ENCODE measurements at places on chromosomes 6 and 20.

DNA sequence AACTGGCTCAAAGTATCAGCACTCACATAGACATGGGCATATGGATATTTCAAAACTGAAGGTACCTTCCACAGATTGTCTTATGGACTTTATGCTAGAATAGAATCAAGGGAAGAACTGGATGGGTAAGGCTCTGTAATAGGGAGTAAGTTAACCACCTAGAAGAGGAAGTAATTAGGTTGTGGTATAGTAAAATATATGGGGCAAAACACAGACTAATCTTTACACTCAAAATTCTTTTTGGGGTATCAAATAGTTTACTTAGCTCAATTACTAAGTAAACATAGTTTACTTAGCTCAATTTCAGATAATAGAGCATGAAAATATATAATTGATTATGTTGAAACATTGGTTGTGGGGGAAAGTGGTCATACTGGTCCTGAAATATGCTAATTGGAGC, 94.2 kb upstream of the ATXN1 start:
- DNase-seq: peak; percentile 4

- no peak for DNase-seq
Measured at GRCh38 chr6:22666586-22666985, 97.2 kb downstream of the HDGFL1 start.

DNA sequence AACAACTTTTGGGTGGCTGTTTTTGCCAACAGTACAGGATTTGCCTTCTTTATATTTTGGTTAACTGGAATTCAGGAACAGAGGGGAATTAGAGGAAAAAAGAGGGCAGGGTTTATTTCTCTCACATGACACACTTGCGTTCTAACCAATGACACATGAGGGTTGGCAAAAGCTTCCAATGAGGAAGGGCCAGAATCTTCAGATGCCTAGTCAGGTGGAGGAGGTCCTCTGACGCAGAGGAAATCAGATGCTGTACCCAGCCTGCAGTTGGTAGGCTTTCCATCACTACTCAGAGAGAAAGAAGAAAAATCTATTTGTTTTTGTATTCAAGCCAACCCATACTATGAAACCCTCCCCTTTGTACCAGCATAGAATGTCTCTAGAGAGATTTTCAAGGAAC, 20.8 kb downstream of the TM9SF4 start:
- DNase-seq: no peak

DNA sequence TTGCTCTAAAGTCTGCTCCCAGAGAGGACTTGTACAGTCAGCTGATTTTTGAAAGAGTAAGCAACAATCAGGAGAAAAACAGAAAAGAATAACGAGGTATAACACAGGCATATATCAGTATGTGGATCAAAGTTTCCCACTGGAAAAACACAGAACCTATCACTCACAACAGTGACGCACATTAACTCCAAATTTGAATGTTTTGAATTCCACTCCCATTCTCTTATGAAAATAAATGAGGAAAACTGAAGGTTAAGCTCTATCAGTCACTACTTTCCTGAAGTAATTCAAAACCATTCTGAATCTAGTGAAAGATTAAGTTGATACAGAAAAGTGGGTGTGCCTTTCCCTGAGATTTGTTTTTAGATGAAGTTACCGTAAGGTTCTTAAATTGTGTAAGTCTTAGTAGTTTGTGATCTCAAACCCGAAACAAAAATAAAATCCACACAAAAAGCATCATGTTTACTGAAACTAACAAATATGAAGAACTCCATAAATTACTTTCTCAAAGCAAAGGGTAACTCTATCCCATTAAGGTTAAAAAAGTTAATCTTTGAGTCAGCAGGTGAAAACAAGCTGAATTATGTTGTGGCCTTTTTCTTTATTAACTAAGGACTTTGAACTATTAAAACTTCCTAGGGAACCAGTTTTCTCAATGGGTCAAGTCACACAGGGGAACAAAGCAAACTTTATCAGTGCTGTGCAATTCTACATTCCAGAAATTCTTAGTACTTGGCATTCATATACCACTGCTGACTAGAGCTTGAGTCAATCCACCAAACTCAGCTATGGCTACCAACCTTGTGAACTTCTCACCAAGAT, 115.7 kb downstream of the OGFRL1 start:
- DNase-seq: no peak

GRCh38 chr6:115969930-115970273, 90.8 kb downstream of the FRK start:
- DNase-seq: no peak

GRCh38 chr6:154956771-154957522, 38.2 kb upstream of the TIAM2 start:
- DNase-seq: no peak

GRCh38 chr20:16203096-16203495, 370.2 kb downstream of the KIF16B start:
- DNase-seq: no peak

DNA sequence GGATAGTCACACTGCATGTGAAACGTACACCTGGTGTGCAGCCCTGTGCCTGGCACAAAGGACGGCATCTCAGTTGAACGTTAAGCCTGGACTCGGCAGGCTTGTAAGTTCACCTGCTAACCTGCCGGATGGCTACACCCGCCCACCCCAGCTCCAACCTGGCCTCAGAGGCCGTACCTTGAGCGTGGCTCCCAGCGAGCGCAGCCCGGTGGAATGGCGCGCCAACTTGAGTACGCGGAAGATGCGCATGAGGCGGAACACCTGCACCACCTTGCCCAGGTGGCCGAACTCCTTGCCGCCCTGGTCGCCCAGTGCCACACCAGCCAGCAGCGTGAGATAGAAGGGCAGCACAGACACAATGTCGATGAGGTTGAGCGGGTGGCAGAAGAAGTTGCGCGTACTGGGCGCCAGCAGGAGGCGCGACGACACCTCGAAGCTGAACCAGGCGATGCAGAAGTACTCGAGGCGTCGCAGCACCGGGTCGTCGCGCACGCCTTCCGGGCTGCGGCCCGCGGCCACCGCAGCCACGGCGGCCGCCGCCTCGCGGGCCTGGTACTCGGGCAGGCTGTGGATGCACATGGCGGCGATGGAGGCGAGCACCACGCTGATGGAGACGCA, 3.3 kb downstream of the KCNS1 start:
- no peak for DNase-seq

DNA sequence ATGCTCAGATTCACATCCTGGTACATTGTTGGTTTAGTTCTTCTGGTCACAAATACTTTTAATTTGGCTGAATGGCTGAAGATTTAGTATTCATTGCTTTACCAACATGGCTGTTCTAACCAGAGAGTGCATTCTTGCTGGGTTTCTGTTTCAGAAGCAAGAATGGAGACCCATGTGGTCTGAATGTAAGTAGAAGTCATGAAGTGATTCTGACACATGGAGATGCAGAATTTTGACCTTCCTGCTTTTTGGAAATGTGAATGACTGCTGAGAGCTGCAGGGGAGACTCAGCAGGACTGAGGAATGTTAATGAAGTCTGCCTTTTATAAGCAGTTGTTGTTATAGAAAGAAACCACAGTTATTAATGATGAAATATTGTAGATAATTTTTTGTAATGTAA, 576.1 kb upstream of the MARCKS start:
- no peak for DNase-seq

- no peak for DNase-seq
Measured at GRCh38 chr20:49400410-49400809, 82.1 kb downstream of the KCNB1 start.

DNA sequence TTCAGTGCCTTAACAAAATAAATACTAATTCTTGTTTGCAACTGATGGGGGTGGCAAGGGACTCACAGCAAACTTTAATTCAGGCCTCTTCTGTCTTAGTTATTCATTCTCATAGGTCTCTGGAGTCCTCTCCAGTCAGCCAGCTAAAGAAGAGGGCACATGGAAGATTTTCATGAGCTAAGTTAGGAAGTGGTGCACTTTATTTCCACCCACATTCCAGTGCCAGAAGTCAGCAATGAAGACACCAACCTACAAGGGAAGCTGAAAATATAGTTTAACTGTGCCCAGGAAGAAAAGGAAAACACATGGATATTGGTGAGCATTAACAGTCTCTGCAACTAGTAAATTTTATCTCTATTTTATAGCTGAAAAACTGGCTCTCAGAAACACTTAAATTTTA, 16.7 kb upstream of the IRAK1BP1 start:
- no peak for DNase-seq

- DNase-seq: no peak
Measured at GRCh38 chr20:13341737-13342393, 120.8 kb downstream of the ISM1 start.

GRCh38 chr6:88321306-88321705, 155.2 kb upstream of the CNR1 start:
- DNase-seq: no peak

DNA sequence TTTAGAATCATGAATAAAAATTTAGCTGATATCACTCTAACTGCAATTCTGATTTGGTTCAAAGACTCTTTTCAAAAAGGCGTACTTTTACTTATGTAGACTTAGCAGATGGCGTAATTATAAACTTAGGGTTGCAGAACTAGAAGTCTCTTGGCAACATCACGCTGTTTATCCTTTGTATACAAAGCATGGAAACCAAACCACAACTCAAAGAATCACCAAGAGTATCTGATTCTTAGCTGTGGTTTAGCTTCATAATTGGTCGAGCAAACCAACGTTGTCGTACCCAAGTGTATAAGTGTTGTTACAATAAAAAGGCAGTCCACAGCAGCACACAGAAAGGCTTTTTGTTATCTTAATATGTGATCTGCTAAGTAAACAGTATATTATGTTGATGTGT, 18.2 kb downstream of the STMND1 start:
- DNase-seq: no peak

GRCh38 chr6:27810768-27811450, 101.3 kb downstream of the OR2B2 start:
- no peak for DNase-seq

- no peak for DNase-seq
Measured at GRCh38 chr6:169843991-169844390, 92.6 kb downstream of the ERMARD start.

DNA sequence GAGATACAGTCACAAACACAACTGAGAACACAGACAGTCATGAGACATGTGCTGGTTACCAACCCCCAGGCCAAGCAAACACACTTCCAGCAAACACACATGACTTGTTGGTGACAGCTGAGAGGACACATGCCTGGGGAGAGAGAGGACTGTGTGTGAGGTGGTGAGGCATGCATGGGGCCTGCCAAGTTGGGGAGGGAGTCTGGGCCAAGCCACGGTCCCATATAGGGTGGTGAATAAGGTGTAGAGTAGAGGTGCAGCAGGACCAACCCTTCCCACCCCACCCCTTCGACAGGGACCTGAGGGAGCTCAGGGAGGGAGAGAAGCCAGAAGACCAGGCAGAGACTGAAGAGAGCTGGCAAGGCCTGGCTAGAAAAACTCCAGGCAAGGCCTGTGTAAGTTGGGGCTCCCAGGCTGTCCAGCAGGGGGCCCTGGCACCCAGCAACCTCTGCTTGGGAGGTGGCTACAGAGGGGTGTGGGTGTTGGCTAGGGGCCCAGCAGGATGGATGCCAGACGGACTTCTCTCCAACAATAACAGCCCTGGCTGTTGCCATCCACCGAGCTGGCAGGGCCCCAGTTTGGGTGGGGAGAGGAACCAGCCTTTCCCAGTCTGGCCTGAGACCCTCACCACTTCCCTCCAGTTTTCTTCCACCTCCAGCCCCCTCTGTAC, 2.0 kb upstream of the SLC29A1 start:
- DNase-seq: peak; percentile 95

DNA sequence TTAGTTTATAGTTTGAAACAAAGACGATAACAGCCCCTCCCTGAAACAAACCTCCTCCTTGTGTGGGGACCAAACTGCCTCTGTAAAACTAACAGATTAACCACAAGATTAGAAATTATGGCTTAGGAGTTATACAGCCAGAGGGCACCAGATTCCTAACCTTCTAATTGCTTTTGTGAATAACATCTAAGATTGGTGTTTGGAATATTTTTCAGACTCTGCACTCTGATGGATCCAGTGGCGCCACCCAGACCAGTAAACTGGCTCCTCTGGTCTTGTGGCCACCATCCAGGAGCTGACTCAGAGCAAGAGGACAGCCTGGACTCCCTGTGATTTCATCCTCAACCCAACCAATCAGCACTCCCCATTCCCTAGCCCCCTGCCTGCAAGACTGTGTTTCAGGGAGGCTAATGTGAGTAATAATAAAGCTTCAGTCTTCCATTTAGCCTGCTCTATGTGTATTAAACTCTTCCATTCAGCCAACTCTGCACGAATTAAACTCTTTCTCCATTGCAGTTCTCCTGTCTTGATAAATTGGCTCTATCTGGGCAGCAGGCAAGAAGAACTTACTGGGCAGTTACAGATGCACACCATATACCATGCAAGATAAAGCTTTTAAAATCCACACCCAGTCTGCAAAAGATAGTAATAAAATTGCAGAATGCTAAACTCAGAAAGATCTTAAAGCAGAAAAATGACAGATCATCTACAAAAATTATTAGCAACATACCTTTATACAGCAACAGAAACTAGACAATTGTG, 58.5 kb upstream of the SLC22A16 start:
- DNase-seq: no peak

- DNase-seq: no peak
Measured at GRCh38 chr6:146813554-146813953, 214.8 kb downstream of the ADGB start.

DNA sequence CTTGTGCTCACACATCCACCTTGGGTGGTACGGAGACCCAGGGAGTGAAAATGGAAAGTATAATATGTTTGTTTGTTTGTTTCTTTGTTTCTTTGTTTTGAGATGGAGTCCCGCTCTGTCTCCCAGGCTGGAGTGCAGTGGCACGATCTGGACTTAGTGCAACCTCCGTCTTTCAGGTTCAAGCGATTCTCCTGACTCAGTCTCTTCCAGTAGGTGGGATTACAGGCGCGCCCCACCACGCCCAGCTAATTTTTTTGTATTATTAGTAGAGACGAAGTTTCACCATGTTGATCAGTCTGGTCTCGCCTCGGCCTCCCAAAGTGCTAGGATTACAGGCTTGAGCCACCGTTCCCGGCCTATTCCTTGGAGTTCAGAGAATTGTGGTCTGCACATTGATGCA, 115.4 kb downstream of the TRIM27 start:
- no peak for DNase-seq

- DNase-seq: no peak
Measured at GRCh38 chr20:33370291-33370690, 31.0 kb downstream of the CDK5RAP1 start.

GRCh38 chr6:90940812-90941481, 354.1 kb upstream of the MAP3K7 start:
- peak; percentile 65 for DNase-seq

GRCh38 chr6:45447005-45447404, 69.3 kb upstream of the SUPT3H start:
- no peak for DNase-seq
